ENCODE measurements at places on chromosomes 4 and X.

GRCh38 chr4:19835429-19835828, 416.3 kb upstream of the SLIT2 start:
- DNase-seq, result no peak

DNA sequence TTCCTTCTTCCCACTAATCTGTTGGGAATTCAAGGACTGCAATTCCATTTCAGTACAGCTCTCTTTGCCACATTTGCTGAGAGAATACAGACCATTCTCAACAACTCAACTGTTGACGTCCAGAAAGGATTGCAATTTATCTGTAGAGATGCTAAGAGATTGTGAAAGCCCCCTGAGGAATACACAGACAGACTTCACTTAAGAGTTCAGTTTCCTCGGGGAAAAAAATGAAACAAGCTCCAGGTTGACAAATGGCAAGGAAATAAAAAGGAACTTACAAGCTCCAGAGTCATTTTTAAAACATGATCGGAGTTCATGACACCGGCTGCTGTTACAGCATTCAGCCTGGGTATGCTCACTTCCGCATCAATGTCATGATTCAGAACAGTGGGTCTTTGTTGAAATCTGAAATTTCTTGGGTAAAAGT, 13.8 kb downstream of the TLR10 start:
- DNase-seq, result no peak

DNA sequence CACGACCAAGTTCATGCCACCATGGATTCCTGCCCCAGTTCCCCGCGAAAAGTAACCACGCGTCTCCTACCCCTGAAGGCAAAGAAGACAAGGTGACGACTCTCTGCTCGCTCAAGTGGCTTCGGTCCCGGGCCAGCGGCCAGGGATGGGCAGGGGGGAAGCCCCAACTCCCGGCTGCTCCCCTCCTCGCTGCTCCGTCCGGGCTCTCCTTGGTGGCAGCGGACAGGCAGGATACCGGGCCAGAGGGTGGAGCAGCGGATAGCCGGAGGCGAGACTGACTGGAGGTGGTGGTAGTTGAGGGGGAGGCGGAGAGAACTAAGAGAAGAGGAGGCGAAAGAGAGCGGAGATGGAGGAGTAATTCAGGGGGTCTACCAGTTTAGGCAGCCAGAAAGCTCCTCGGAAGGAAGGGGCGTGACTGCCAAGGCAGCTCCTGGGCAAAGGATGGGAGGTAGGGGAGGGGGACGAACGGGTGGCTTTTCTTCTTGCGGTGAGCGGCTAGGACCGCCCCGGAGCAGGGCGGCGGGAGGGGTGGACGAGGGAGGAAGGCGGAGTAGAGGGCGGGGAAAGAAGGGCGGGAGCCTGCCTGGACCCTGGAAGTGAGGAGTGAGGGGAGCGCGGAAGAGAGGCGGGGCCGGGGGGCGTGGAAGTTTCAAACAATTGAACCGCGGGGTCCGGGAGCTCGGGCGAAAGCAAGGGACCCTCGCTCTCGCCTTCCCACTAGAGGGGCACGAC, at the start of gene AMOT:
AMOT (minus strand) TSS at position 450 of the 732 bp plus-strand sequence. CDS start 17,705 bp downstream, outside the sequence.
- DNase-seq, result peak; percentile 82

GRCh38 chr4:93403571-93403970, 425.0 kb upstream of the ATOH1 start:
- DNase-seq, result no peak

DNA sequence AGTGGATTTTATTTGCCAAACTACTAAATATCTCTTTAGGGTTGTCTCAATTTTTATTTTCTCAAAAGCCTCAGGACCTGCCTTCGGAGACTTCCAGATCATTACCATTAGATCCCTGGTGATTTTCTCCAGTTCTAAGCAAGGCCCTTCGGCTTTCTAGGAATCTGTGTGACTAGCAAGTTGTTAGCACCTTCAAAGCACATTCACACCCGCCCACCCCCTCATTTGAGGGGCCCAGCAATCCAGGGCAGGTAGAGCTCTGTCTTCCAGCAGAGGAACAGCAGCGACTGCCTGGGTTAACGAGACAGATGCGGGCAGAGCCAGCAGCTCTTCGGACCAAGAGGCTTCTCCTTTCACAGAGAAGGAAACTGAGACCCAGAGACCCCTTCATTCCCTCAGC, 2.0 kb downstream of the WDR1 start:
- DNase-seq, result no peak

GRCh38 chrX:142249721-142250120, 44.6 kb upstream of the MAGEC2 start:
- no peak for DNase-seq
